Anterior cingulate cortex (tissue), 58 donors: ENCODE measurements at places on chromosomes 2 and 18.

- no peak for DNase-seq
Measured at GRCh38 chr2:30491225-30491624, 44.2 kb downstream of the LCLAT1 start.

- DNase-seq = no peak
Measured at GRCh38 chr2:179273461-179273962, 8.9 kb upstream of the SESTD1 start.

DNA sequence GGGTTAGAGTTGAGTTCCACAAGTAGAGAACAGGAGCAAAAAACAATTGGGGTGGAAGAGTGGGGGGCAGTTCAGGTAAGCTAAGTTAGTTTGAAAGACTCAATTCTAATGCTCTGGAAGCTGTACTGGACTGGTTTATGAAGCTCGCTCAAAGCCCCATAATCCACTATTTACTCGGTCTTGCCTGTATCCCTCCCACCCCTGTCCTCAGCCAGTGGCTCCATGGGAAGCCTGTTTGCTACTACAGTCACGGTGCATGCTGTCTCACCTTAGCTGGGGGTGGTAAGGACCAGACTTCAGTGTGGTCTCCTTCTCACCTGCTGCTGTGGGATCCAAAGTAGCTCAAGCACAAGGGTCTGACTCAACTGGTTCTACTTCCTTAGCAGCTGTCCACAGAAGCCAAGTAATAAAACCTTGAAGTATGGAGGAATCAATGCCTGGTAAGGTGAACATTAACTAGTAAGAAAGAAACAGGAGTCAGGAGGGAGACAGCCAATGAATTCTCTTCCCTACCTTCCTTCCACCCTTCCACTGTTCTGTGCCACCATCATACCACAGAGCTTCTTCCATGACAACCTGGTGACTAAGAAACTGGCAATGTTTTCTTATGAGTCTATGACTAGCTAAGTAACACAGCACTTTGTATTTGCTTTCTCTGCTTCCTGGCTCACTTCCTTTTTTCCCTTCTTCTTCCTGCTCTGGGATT is 230.8 kb downstream of the SRBD1 start:
- no peak for DNase-seq

GRCh38 chr2:234904785-234905184 is 47.0 kb upstream of the SH3BP4 start:
- DNase-seq = no peak

DNA sequence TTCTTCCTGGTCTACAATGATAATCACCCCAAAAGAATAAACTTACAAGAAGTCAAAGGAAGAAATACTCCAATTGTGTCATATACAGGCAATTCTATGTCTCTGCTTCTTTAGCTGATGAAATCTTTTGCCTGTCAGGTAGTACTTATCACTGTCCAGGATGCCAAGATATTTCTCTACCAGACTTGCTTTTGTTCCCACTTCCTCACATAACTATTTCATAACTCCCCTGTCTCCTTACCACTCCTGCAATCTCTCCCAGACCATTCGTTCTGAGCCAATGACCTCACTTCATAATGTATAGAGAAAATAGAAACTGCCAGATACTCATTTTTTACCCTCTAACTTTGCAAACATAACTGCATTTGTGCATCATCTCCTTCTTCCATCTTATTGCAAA is 39.1 kb downstream of the HNMT start:
- DNase-seq = no peak

DNA sequence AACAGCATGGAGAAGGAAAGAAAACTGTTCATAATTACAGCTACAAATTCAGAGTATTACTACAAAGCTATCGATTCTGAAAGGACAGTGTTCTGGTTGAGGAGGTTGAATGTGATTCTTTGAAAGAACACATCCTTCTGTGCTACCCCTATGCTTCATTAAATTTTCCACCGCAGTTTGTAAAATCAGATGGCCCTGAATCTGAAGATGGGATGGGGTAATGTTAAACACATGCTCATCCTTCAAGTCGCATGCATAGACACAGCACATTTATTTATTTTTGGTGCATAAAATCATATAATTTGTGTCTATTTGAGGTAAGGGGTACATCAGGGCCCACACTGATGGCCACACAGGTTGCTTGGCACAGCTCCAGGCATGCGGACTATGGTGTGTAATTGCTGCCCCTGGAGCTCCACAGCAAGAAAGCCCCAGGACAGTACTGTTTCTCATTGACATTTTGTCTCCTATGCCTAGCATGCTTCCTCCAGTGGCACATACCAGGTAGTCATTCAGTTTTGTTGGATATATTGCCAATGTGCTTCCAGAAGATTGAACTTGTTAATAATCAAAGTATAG is 238.8 kb upstream of the TANK start:
- DNase-seq = no peak

GRCh38 chr2:229431327-229431954 is 160.4 kb upstream of the PID1 start:
- no peak for DNase-seq

DNA sequence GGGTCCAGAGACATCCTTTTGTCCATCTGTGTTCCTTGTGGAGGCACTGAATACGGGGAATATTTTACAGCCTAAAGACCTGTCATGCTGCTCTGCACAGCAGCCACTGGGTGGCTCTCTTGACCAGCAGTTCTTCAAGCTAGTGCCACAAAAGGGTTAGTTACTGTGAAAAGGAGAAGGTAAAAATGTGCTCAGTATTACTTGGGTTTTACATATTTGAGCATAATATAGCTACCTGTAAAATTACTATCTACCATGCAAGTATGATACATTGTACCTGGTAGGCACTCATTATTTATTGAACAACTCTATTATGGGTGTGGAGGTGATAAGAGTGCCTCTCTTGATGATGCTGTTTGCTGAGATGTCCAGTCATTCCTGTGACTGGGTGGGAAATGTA is 23.6 kb downstream of the FZD5 start:
- no peak for DNase-seq

- DNase-seq = no peak
Measured at GRCh38 chr2:200451511-200451910, 58.4 kb downstream of the KCTD18 start.

DNA sequence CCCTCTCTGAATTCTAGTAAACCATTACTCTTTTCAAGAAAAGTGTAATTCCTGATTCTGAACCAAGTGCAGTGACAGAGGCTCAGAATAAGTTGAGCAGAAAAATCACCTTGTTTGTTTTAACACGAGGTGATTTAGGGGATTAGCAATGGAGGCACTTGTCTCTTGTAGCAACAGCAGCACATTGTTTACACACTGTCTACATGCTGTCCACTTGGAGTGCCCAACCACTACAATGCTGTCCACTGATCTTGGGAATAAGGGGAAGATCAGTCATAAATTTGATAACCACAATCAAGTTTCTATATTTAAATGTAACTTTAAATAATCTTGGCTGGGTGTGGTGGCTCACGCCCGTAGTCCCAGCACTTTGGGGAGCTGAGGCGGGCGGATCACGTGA is 13.9 kb upstream of the RMND5A start:
- no peak for DNase-seq

DNA sequence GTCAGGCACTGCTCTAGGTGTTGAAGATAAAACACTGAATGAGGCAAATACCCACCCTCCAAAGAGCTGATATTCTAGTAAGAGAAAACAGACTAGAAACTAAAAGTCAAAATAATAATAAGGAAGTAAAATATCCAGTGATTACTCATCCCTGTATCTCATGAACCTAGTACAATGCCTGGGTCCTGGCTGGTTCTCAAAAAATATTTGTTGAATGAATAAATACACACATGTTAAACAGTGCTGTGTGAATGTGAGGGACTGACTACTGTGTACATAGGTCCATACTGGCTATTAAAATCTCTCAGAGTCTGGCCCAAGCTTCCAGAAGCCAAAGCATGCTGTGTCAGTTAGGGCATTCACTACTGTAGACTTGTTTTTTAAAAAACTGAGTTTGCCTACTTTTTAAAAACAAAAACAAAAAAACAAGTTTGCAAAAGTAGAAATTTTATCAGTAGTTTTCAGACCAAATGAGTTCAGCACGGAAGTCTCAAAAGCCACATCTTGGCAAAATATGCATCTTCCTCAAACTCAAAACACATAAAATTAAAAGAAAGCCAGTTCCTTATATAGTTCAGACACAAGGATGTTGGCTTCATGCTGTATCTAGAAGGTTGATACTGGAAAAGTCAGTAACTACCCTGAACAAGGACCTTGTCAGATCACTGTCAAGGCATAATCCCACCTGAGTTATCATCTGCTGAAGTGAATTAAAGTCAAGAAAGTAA is 136.2 kb downstream of the THADA start:
- DNase-seq = no peak

DNA sequence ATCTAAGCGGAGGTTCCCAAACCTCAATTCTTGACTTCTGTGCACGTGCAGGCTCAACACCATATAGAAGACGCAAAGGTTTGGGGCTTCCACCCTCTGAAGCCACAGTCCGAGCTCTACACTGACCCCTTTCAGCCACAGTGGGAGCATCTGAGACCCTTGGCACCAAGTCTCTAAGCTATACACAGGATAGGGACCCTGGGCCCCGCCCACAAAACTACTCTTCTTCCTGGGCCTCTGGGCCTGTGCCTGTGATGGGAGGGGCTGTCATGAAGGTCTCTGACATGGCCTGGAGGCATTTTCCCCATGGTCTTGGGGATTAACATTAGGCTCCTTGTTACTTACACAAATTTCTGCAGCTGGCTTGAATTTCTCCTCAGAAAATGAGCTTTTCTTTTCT is 1374.1 kb upstream of the NXPH2 start:
- no peak for DNase-seq

GRCh38 chr2:165582863-165583506 is 113.5 kb downstream of the CSRNP3 start:
- DNase-seq = no peak

- DNase-seq = no peak
Measured at GRCh38 chr2:96520697-96521096, 15.5 kb upstream of the NEURL3 start.

- DNase-seq = no peak
Measured at GRCh38 chr2:88307817-88308216, 137.7 kb downstream of the THNSL2 start.

GRCh38 chr2:47528874-47529273 is 125.9 kb downstream of the MSH2 start:
- DNase-seq = no peak

GRCh38 chr2:54586494-54586893 is 130.4 kb downstream of the SPTBN1 start:
- DNase-seq = no peak

- no peak for DNase-seq
Measured at GRCh38 chr2:121570036-121570666, 39.5 kb downstream of the RNU4ATAC start.
